ENCODE measurements at places on chromosomes 6 and 20.

- H3K27ac ChIP-seq = no peak overlapping the region
- DNase-seq = no peak
- H3K27me3 ChIP-seq = no peaks in the 10 kb centered on the region
Observed at GRCh38 chr6:85685713-85686112, 43.0 kb upstream of the SYNCRIP start.

DNA sequence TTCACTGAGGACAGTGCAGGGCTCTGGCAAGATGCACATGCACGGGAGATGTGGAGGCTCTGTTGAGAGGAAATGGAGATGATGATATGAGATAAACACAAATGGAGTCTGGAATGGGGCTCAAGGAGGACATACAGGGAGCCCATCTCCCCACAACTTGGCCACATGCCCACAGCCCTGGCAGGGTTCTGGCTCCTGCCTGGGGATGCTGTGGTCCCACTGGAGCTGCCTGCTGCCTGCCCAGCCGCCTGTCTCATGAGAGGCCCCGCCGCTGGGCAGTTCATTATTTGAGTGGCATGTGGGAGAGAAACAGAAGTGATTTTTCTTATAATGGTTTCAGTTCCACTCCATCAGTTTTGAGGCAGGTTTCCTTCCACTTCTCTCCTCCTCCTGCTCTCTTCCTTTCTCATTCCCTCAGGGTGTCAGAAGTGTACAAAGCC, 133.6 kb upstream of the TRAF3IP2 start:
- no peak for DNase-seq
- H3K36me3 ChIP-seq = no peaks in the 10 kb centered on the region
- H3K4me3 ChIP-seq = no peak overlapping the region

- DNase-seq = no peak
- H3K4me3 ChIP-seq = no peak overlapping the region
- H3K27me3 ChIP-seq = no peaks in the 10 kb centered on the region
- H3K27ac ChIP-seq = no peak overlapping the region
- H3K36me3 ChIP-seq = no peaks in the 10 kb centered on the region
Observed at GRCh38 chr6:91198588-91199255, 611.9 kb upstream of the MAP3K7 start.

DNA sequence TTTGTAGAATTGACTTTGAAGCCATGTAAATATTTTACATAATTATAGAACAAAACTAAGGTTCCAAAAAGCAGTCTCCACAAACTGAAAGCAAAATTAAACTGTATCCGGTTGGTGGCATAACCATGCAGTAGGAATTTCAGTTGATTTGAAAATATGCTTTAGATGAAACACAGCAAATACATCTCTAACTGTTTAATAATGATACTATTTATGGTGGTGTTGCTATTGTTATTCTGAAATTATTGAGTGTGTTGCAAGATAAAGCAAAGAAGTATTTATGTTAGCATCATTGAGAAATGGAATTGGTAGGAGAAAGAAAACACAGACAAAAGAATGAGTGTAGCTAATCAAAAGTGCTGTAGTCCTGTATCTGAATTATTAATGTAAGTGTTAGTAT, 73.8 kb upstream of the MTHFD1L start:
- no peaks in the 10 kb centered on the region for H3K4me1 ChIP-seq
- no peaks in the 10 kb centered on the region for H3K36me3 ChIP-seq
- no peak overlapping the region for H3K27ac ChIP-seq
- H3K4me3 ChIP-seq = no peak overlapping the region
- H3K27me3 ChIP-seq = no peaks in the 10 kb centered on the region
- no peak for DNase-seq

- H3K36me3 ChIP-seq = no peaks in the 10 kb centered on the region
- no peak for DNase-seq
- H3K4me3 ChIP-seq = no peak overlapping the region
- H3K4me1 ChIP-seq = no peaks in the 10 kb centered on the region
Observed at GRCh38 chr6:5681480-5681879, 325.2 kb downstream of the NRN1 start.

DNA sequence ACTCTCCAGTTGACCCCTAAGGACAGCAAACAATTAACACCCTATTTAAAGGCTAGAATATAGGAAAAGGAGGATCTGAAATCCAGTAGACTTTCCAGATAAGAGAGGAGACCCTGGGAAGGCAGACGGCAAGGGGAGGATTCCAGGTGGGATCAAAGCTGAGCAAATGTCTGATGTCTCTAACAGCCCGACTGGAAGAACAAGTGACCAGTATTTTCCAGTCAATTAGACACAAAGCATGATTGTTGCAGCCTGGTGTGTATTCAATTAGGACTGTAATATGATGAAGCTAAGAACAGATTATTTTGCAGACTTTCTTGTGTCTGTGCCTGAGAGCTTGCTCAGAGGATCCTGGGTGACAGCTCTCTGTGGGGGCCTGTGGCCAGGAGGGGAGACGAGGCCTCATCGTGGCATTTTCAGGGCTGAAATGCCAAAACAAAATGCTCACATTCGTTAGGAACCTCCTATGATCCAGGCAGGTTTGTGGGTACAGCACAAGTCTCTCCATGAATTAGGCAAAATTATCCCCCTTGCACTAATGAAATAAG, 471.8 kb upstream of the AGPAT4 start:
- H3K4me3 ChIP-seq = no peak overlapping the region
- H3K27me3 ChIP-seq = no peaks in the 10 kb centered on the region
- no peaks in the 10 kb centered on the region for H3K36me3 ChIP-seq

DNA sequence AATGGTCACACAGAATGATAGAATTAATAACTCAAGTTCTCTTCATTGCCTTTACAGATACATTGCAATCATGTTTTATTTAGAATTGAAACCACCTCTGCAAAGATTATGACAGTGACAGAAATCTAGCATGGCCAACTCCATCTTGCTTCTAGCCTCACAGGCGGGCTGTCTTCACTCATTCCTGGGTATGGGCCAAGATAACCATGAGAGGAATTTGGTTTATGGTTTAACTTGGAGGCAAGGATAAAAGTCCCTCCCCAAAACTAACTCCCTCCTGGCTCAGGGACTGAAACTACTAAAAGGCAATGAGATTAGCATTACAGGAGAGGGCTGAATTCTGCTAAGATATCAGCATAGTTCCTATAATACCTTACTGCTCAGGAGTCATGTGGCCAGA, 95.2 kb upstream of the CST7 start:
- no peak for DNase-seq
- H3K36me3 ChIP-seq = no peaks in the 10 kb centered on the region
- no peak overlapping the region for H3K27ac ChIP-seq
- H3K4me3 ChIP-seq = no peak overlapping the region
- no peaks in the 10 kb centered on the region for H3K27me3 ChIP-seq
- no peaks in the 10 kb centered on the region for H3K4me1 ChIP-seq

DNA sequence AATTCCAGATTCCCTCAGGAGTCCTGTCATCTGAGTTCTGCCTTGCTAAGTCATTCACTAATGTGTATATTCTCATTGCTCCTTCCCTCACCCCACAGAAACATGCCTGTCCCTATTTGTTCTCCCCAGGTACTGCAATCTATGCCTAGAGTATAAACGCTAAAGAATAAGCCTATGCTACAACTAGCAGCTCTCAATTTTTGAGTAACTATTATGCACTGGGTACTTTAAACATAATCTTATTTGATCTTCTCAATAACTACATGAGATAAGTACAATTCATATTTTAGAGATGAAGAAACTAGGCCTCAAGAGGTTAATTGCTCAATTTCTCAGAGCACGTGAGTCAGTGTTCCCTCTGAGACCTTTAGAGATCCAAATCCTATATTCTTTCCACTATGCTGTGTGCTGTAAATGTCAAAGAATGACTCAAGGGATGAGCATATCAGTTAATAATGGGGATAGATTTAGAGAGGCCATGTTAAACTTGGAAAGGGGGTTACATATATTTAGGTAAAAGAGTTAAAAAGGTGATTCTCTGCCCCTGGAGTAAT, 423.8 kb upstream of the ADGRB3 start:
- H3K27ac ChIP-seq = no peak overlapping the region
- no peaks in the 10 kb centered on the region for H3K27me3 ChIP-seq
- H3K36me3 ChIP-seq = no peaks in the 10 kb centered on the region
- no peaks in the 10 kb centered on the region for H3K4me1 ChIP-seq

- H3K36me3 ChIP-seq = no peaks in the 10 kb centered on the region
- H3K27ac ChIP-seq = no peak overlapping the region
- H3K4me1 ChIP-seq = no peaks in the 10 kb centered on the region
- H3K27me3 ChIP-seq = no peaks in the 10 kb centered on the region
- no peak overlapping the region for H3K4me3 ChIP-seq
Observed at GRCh38 chr6:165910184-165910966, 247.3 kb upstream of the PDE10A start.

GRCh38 chr6:113149511-113149910, 707.6 kb upstream of the MARCKS start:
- no peaks in the 10 kb centered on the region for H3K36me3 ChIP-seq
- DNase-seq = no peak
- no peak overlapping the region for H3K4me3 ChIP-seq
- no peaks in the 10 kb centered on the region for H3K27me3 ChIP-seq

GRCh38 chr20:19727251-19727847, 30.7 kb upstream of the RIN2 start:
- no peak overlapping the region for H3K27ac ChIP-seq
- no peaks in the 10 kb centered on the region for H3K27me3 ChIP-seq
- DNase-seq = no peak
- H3K4me3 ChIP-seq = no peak overlapping the region
- H3K4me1 ChIP-seq = peaks cover 4% of the 10 kb centered on the region

- no peaks in the 10 kb centered on the region for H3K27me3 ChIP-seq
- peaks cover 6% of the 10 kb centered on the region for H3K36me3 ChIP-seq
- no peak overlapping the region for H3K4me3 ChIP-seq
- H3K4me1 ChIP-seq = no peaks in the 10 kb centered on the region
Observed at GRCh38 chr20:41509316-41510200, 108.6 kb downstream of the CHD6 start.

GRCh38 chr20:5786930-5787795, 37.0 kb downstream of the SHLD1 start:
- no peaks in the 10 kb centered on the region for H3K27me3 ChIP-seq
- H3K4me1 ChIP-seq = no peaks in the 10 kb centered on the region
- DNase-seq = no peak
- H3K27ac ChIP-seq = no peak overlapping the region
- H3K36me3 ChIP-seq = no peaks in the 10 kb centered on the region

DNA sequence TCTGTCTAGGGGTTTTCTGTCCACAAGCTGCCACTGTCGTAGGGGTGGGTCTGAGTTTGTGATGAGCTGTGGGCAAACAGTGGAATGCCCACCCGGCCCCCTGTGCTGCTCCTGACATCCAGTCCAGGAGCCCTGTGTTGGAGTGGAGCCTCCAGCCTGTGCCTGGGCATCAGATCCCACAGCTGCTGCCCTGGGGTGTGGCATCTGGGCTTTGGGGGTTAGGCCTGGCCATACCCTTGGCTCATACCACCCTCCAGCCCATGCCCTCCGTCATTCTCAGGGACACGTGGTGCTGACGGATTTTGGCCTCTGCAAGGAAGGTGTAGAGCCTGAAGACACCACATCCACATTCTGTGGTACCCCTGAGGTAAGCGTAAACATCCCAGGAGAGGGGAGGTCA, 12.9 kb downstream of the SGK2 start:
- DNase-seq = no peak
- no peak overlapping the region for H3K27ac ChIP-seq
- H3K4me1 ChIP-seq = no peaks in the 10 kb centered on the region
- peaks cover 16% of the 10 kb centered on the region for H3K36me3 ChIP-seq
- H3K27me3 ChIP-seq = no peaks in the 10 kb centered on the region
- H3K4me3 ChIP-seq = no peak overlapping the region

DNA sequence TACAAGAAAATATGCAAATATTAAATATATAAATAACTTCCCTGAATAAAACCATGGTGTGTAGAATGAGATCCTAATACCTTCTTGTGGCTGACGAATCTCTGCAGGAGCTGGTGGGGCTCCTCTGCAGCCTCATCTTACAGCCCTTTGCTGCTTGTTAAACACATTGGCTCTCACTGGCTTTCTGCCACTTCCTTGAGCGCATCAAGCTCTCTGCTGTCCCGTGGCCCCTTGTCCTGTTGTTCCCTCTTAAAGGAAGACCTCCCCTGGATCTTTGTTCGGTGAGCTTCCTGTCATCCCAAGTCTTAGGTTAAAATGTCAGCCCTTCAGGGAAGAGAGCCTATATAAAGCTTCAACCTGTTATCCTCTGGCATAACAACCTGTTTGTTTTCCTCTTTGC, 519.6 kb downstream of the DOK5 start:
- no peak overlapping the region for H3K4me3 ChIP-seq
- no peak overlapping the region for H3K27ac ChIP-seq

DNA sequence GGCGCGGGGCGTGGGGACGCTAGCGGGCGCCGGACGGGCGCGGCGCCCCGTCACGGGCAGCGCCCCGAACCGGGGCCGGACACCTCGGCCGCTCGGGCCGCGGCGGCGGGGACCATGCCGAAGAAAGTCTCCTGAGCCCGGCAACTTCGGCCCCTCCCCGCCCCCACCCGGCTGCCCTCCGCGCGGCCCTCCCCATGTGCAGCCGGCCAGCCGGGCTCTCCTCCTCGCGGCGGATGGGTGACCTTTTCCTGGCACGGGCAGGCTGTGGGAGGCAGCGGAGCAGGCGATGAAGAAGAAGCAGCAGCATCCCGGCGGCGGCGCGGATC, 278 bp downstream of the UST start:
- H3K27me3 ChIP-seq = no peaks in the 10 kb centered on the region
- H3K4me1 ChIP-seq = peaks cover 25% of the 10 kb centered on the region
- peak; percentile 59 for DNase-seq
- peak overlapping the region; percentile 87 for H3K27ac ChIP-seq

DNA sequence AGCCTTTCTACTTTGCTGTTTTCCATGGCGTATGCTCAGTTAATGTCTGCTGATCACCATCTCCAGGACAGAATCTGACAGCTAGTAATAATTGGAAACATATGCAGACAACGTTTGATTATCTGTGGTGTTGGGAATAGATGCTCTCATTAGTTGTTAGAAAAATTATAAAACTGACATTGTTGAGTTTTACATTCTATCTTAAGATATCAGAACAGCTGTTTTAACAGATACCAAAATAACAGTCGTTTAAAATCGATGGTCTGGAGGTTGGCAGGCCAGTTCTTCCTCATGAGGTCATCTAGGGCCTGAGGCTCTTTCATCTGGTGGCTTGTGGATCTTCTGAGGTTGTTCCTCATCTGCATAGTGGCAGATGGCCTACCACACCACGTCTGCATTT, 137.6 kb downstream of the AIG1 start:
- DNase-seq = no peak
- peaks cover 5% of the 10 kb centered on the region for H3K4me1 ChIP-seq
- H3K27ac ChIP-seq = no peak overlapping the region

DNA sequence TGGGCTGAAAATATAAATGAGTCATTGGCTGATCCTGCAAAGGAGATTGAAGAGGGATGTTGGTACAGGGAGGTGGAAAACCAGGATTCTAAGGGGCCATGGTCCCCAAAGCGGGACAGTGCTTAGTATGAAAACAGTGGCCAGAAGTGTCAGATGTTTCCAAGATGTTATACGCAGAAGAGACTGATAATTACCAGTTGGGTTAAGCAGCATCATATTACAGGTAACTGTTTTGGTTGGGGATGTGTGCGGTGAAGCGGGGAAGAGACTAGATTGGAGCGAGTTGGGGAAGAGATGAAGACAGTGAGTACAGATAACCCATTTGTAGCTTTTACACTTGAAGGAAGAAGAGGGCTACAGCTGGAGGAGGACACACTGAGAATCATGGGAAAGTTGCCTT, 80.8 kb downstream of the PLEKHG1 start:
- DNase-seq = no peak
- H3K36me3 ChIP-seq = no peaks in the 10 kb centered on the region
- H3K4me1 ChIP-seq = no peaks in the 10 kb centered on the region
- no peak overlapping the region for H3K27ac ChIP-seq

GRCh38 chr6:51818520-51819022, 268.8 kb downstream of the PKHD1 start:
- no peaks in the 10 kb centered on the region for H3K36me3 ChIP-seq
- H3K4me3 ChIP-seq = no peak overlapping the region
- H3K27me3 ChIP-seq = no peaks in the 10 kb centered on the region
- no peak for DNase-seq
